ENCODE measurements at places on chromosomes 6 and 20.

DNA sequence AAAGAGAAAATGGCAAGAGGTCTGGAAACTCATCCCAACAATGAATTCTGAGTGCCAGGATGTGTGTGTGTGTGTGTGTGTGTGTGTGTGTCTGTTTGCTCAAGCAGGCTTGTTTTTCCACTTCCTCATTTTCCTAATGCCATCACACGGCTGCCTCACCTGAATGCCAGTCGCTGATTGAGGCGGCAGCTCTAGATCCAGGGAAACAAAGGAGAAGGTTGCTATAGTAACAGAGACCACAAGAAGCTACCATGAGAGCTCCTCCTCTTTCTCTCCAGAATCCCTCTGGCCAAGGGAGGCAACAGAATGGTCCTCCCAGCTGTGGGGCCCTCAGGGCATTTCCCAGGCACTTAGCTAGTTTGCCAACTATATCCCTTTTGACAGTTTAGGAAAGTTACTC is 241.1 kb upstream of the TSHZ2 start:
- no peak for DNase-seq

GRCh38 chr6:499617-500016 is 108.1 kb downstream of the IRF4 start:
- DNase-seq, result no peak

DNA sequence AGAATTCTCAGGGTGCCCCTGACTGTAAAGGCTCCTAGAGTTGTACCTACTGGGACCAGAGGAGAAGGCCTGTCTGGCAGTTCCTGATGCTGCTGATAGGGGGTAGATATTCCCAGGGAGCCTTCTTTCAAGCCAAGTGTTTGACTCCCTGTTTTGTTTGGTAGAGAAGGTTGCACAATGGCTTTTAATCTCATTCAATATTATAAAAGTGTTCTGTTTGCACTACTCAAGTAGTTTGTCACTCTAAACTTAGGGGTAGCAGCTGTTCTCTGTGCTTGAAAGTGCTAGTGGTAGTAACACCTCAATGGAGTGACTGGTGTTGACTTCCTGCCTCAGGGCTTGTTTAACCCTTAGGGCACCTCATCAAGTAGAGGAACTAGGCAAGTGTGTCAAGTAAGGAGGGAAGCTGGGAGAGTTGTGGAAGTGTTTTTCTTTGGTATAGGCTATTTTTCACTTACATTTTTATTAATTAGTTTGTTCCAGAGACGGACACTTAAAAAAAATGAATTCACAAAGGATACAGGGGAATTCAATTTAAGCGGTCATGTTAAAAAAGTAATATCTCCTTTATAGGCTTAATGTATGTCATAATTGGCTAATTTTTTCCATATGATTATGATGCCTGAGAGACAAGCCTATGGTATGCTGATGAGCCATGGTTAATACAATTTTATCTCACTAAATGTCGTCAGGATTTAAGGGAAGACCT is 38.1 kb downstream of the BICRAL start:
- DNase-seq, result no peak

DNA sequence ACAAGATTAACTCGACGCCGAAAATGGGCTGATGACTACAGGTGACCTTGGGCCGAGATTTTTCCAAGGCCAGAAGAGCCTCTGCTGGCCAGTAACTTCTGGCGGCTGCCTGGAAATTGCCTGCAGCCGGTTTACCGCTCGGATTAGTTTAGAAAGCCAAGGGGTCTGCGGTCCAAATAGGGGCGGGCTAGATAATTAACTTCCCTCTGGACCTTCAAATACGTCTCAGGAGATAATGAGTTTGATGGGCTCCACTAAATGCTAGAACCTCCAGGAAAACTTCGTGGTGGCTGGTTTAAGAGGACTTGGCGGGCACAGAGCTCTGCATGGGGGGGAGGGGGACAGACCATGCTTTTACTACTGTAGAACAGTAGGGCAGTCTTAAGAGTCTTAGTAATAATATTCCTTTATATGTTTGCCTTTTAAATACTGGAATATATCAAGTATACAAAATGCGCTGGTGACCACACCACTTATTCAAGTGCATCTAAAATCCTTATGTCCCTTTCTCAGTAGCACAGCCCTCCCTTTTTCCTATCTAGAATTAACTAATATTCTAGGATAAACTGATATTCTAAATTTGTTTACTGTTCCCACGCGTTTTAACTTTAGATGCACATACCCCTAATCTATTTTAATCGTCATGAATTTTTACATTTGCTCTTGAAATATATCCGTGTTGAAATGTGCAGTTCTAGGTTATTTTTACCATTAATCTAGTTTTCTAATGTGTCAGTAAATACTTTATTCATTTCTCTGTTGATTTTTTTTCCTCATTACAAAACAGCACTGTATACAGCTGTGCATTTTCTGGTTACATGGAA is 107.5 kb upstream of the PRSS16 start:
- DNase-seq, result no peak

DNA sequence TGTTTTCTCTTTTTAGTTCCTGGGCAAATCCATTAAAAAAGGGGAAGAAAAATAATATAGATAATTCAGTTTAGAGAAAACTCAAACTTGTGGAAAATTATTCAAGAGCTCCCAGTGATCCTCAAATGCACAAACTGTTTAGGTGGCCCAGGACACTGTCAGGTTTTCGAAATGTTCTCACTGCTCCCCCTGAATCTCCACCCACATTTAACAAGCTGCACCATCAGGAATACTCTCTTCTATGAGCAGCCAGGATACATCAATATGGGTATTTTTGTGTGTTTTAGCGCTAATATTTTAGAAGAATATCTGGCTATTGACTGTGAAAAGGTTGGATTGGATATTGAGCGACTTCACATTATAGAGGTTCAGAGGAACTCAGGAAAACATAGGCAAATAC is 43.9 kb downstream of the OR2B2 start:
- DNase-seq, result no peak

GRCh38 chr6:21522797-21523456 is 70.6 kb upstream of the SOX4 start:
- DNase-seq, result no peak

DNA sequence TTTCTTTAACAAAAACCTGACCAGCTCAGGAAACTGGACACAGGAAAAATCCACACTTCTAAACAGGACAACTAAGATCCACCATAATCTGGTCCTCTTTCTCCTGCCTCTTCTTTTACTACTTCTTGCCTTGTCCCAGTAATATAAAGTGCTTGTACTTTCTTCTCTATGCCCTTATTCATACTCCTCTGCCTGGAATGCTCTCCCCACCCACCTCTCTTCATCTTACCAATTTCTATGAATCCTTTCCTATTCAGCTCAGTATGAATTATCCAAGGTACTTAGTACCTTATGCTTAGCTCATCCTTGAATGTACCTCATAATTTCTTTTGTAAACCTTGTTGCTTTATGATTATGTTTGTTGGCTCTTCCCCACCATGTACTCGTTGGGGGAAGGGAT is 159.4 kb downstream of the CDK19 start:
- no peak for DNase-seq

DNA sequence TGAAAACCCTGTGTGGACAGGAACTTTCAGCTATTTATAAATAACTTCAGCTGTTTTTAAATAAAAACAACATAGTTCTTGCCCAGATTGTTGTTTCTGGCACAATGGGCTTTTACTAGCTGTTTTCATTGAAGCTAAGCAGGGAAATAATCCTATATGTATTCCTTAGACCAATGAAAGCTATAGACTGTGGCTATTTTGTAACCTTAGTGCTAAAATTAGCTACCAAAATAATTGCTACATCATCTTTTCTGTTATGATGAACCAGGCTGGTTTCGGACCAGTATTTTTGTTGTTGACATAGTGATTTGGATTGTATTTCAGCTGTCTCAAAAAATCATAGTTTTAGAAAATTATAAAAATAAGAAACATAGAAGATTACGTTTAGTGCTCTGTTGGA is 13.7 kb downstream of the PHF3 start:
- DNase-seq, result no peak

- DNase-seq, result no peak
Observed at GRCh38 chr6:165219629-165220028, 89.8 kb downstream of the C6orf118 start.

Measured in kidney glomerular epithelial cell (primary cell).